ENCODE measurements at places on chromosomes 16 and 17.

DNA sequence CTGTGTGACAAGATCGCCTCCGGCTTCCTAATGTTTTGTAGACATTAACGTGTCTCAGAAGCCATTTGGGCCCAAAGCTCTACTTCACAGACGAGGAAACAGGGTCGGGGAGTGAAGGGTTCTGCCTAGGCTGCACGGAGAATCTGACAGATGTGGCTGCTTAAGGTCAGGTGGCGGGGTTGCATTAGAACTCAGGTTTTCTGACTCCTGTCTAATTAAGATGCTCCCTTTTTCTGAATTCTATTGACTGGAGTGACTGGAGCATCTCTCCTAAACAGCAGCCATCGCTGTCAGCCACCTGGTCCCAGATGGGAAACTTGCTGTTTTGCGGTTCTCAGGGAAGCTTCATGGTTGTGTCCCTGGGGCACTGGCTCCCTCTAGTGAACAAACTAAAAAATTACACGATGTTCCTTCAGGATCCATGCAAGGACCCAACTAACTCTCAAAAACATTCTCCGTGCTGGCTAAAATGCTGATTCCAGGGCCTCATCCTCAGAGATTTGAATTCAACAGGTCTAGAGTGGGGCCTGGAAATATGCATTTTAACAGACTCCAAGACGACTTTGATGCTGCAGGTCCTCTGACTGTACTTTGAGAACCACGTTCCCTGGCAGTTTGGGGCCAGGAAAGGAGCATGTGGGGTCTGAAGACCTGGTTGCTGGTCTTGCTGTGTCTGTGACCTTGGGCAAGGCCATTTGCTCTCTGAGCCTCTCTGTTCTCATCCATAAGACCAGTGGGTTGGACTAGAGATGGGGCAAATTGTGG is 117.4 kb downstream of the IRF8 start:
- DNase-seq = no peak

DNA sequence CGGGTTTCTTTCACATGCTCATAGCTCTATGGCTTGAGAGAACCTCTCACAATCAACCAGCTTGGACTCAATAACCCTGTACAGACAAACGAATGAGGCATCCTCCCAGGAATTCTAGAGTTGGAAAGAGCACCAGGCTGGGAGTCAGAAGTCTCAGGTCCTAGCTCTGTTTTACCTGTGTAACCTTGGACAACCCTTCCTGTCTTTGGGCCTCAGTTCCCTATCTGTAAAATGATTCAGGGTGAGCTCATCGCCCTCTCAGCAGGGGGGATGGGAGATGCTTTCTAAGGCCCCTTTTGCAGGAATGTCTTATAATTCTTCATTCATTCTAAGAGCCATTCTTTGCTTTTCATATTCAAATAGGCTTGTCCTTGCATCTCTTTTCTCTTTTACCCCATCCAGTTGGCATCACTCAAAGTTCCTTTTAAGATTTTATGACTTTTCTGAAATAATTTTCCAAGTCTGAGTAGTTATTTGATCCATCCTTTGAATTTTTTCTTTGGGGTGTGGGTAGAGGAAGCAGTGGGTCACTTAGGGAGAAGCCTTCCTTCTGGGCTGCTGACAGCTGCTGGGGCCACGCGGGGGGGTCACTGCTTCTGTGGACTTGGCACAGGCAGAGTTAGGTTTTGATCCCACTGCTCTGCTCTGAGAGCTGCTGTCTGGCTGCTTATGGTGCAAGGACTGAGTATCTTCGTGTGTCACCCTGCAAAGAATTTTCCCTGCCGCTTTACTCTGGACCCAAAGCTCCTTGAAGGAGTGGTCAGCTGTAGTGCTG is 102.7 kb downstream of the UTP18 start:
- DNase-seq = no peak

DNA sequence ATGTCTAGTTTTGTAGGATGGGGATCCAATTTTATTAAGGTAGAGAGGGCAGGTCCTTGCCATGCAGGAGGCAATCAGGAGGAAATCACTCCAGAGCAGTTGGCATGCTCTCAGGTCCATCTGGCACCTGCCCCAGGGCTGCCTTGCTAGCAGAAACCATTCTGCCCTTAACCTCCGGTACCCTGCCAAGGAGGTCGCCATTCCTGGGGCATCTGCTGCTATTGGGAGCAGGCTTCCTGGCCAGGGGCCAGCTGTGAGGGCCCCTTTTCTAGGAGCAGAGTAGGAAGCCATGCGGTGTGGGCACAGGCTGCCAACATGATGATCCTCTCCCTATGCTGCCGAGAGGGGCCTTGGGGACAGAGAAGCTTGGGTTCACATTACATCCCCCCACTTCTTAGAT is 47.6 kb upstream of the MGAT5B start:
- no peak for DNase-seq

DNA sequence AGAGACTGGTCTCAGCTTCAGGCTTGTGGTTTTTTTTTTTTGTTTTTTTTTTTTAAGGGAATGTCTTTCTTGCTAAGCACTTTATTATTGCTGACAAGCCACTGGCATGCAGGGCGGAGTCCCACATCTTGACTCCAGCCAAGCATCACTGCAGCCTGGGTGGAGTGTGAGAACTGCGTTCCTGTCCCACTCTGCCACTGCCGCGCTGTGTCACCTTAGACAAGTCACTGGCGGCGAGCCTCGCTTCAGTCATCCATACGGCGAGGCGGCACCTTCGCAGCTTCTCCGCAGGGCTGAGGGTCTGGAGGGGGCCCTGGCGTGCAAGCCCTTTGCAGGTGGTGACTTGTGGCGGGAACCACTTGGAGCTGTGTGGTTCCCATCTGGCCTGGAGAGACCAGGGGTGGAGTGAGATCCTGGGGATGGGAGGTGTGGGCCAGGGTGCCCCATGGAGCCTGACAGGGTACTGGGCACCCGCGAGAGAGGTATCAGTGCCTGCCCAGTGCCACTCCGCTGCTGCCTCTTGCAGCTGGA is 99.1 kb upstream of the CIBAR2 start:
- no peak for DNase-seq

DNA sequence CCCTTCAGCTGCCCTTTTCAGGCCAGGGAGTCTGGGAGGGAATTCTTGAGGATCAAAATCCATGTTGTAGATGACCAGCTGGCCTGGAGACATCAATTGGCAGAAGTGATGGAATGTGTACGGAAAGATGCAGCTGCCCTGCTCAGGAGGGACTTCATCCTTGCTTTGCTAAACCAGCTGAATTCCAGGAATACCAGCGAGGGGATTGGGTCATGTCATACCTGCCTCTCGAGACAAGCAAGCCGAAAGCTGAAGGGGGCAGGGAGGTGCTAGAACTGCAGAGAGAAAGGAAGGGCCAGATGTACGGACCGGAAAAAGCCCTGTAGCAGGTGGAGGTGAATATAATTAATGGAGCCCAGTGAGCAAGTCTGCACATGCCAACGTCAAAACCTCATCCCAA is 25.6 kb upstream of the NTN1 start:
- DNase-seq = no peak

DNA sequence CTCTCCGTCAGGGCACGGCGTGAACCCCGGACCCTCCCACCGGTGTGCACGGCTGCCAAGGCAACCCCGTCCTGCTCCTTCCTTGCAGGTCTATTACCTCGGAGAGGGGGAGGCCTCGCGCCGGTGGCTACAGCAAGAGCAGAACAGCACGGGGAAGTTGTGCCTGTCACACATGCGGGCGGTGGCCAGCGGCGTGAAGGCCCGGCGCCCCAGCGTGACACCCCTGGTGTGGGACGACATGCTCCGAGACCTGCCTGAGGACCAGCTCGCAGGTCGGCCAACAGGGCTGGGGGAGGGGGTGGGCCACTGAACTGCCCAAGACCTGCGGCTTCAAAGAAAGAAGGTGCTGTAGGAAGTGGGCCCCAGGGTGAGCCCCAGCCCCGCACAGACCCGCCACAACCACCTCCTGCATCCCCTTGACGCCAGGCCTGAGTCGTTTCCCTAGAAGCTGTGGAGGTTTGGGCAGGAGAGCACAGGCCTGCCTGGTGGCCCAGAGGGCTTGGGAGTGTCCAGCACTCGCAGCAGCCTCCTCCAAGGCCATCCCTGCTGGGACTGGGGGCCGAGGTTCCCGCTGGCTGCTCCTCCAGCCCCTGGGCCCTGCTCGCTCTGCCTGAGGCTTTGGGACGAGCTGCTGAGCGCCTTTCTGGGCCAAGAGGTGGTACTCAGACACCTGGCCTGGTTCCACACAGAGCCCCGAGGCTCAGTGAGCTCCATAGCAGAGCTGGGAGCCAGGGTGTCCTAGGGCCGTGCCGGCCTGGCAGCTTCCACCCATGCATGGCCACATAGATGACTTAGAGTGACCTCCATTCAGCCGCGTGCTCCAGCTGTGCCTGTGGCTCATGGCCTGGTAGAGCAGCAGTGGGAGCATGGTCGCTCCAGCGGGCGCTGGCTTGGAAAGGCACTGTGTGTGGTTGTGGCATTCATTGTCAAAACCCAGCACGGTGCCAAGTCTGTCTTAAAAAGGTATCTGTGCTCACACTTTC is 14.7 kb downstream of the CYBC1 start:
- DNase-seq = no peak

DNA sequence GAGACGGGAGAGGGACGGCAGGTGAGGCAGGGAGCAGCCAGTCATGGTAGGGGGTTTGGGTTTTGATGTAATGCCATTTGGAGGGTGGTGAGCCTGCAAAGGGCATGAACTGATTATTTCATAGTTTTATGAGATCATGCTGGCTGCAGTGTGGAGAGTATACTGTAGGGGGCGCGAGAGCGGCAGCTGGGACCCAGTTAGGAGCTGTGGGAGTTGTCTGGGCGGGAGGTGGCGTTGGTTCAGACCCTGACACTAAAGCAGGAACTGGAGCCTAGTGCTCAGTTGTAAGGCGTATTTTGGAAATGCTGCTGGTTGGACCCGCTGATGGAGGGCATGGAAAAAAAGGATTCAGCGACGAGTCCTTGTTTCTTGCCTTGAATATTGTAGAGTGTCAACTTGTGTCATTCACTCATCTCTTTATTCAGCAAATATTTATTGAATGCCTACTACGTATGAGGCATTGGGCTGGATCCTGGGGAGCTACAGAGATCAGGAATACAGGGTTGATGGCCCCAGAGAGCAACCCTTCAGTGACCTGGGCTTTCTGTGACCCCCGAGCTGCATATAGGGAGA is 23.7 kb upstream of the KDM8 start:
- DNase-seq = peak; percentile 95

GRCh38 chr17:63531022-63531965 is 8.1 kb downstream of the KCNH6 start:
- no peak for DNase-seq

DNA sequence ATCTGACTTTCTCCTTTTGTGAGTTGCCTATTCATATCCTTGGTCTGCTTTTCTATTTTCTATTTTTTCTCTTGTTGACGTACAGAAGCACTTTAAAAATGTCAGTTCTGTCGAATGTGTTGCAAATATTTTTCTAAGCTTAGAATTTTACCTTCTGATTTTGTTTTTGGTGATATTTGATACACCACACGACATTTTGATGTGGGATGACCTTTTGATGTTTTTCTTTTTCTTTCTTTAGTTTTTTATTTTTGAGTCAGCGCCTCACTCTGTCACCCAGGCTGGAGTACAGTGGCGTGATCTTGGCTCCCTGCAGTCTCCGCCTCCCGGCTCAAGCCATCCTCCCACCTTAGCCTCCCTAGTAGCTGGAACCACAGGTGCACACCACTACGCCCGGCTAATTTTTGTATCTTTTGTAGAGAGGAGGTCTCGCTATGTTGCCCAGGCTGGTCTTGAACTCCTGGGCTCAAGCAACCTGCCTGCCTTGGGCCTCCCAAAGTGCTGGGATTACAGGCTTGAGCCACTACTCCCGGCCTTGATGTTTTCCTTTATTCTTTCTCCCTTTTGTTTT is 39.6 kb downstream of the WSB1 start:
- peak; percentile 56 for DNase-seq

GRCh38 chr16:58730724-58731370 is 3.3 kb downstream of the GOT2 start:
- DNase-seq = no peak

- no peak for DNase-seq
Observed at GRCh38 chr17:75392559-75392958, 12.9 kb downstream of the GRB2 start.

GRCh38 chr17:50260501-50260911 is 13.8 kb upstream of the TMEM92 start:
- no peak for DNase-seq

DNA sequence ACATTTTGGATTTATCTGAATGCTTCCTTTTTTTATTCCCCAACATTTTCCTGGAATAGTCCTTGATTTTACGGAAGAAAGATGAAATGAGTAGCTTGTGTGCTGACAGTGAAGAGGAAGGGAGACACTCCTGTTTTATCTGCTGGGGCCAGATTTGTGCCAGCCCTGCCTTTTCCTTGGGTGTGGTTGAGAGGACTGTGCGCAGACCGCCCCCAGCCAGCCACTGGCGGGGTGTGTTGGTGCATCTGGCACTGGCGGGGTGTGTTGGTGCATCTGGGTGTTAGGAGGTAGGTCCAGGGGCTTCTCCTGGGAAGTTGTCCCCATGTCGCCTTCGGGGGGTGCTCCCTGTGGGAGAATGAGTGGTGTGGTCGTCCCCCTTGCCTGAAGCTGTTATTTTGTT is 39.5 kb downstream of the RAP1GAP2 start:
- no peak for DNase-seq

DNA sequence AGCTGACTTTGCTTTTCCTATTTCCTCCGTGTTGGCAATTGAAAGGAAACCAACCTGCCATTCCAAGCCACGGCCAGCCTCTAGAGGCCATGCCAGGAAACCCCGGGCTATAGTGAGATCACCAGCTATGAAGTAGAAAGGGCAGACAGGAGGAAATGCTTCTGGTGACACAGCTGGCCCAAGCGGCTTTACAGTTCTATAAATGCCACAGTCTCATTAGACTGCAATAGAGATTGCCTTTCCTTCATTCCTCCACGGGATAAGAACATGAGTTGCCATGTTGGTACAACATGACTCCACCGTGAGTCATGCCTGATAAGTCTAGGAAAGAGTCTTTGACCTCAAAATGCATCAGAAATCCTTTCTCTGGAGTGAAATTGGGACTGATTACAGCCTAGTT is 384.9 kb downstream of the GRIN2A start:
- no peak for DNase-seq

- no peak for DNase-seq
Observed at GRCh38 chr17:31916491-31917064, 15.1 kb upstream of the UTP6 start.

DNA sequence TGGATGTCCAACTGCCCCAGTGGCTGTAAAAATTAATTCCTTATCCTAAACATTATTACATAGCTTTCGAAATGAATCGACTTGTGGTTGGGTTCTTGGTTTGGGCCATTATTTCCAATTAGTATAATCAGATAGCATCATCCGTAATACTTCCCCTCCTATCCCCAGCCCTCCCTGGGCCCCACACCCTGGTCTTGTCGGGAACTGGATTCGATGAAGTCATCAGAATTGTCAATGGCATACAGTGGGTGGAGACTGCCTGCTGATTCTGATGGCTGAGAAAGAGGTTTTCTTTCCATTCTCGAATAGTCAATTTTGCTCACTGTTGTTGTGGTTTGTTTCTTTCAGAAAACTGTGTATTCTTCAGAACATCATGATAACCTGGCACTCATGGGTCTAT is 395.1 kb downstream of the SEC14L1 start:
- no peak for DNase-seq

GRCh38 chr17:45150911-45151809 is 2.9 kb downstream of the HEXIM1 start:
- no peak for DNase-seq

- no peak for DNase-seq
Observed at GRCh38 chr16:68273896-68274295, 9.6 kb downstream of the SLC7A6 start.

Data from activated CD8-positive, alpha-beta memory T cell treated with anti-CD3 and anti-CD28 coated beads, Interleukin-2, amount 50 U/mL, for 48 hours (primary cell).